AG10803 (cell line): ENCODE measurements at places on chromosomes 7 and 10.

DNA sequence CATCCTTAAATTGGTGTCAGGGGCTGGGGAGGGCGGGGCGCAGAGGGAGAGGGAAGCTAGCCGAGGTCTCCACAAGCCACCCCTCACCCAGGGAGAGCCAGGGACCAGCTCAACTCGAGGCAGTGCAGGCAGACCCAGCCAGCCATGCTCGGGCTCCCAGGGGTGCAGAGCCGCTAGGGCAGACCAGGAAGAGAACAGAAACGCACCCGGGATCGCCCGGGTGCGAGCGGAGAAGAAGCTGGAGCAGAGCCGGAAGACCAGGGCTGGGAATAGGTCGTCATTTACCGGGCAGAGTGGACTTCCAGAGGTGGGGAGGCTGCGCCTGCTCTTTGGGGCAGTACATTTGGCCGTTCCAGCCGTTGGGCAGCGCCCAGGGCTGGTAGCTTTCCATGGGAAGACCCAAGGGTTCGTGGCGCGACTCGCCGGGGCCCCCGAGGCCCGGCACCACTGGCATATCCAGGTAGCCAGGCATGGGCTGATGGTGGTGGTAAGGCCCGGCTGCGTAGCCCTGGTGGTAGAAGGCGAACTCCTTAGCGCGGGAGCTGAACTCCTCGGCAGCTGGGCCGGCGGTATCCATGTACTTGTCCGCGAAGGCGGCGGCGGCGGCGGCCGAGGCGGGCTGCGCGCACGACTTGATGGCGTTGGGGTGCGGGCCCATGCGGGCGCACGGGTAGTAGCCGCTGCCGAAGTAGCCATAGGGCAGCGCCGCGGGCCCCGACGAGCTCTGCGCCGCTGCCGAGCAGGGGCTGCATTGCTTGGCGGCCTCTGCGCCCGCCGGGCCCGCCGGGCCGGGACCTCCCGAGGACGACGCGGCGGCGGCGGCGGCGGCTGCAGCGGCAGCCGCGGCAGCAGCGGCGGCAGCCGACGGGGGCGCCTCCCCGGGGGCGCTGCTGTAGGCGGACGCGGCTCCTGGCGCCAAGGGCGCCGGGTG is 755 bp downstream of the HOXA13 start:
- peak; percentile 37 for DNase-seq

GRCh38 chr7:131456338-131456737 is 100.1 kb downstream of the PODXL start:
- no peak for DNase-seq

- peak; percentile 13 for DNase-seq
These were observed 119.2 kb downstream of the MBL2 start for GRCh38 chr10:52653263-52653909.

DNA sequence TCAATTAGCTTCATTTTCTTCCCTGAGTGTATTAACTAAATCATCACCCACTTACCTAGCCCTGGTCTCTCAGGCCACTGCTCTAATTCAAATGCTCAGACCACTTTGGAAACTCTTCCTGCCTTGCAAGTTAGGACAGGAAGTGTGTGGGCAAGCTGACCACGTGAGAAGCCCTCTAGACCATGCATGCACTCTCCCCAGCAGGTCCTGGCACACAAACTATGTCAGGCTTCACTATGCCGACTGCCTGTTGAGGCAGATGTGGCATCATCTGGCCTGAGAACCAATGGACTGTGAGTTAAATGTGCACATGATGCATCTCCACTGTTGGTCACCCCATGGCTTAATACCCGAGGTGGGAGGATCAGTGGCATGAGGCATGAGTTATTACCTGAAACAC is 439.6 kb downstream of the GRID1 start:
- no peak for DNase-seq

DNA sequence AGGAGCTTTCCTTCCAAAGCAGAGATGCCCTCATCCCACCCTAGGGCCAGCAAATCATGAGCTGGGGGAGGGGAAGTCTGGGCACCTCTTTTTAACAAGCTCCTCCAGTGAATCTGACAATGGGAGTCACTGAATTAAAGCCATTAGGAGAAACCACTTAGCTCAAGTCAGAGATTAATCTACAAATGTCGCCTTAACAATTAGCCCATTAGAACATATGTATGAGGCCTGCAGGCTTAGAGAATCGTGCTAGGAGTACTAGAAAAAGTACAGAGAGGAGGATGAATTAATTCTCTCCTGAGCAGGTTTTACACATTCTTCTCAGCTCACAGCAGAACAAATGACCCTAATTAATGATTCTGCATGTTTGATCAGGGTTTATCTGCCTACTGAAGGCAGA is 381.3 kb downstream of the KCNMA1 start:
- no peak for DNase-seq

GRCh38 chr10:131689486-131689885 is 211.3 kb upstream of the PPP2R2D start:
- DNase-seq, result no peak
